ENCODE measurements at places on chromosomes 13 and 19.

DNA sequence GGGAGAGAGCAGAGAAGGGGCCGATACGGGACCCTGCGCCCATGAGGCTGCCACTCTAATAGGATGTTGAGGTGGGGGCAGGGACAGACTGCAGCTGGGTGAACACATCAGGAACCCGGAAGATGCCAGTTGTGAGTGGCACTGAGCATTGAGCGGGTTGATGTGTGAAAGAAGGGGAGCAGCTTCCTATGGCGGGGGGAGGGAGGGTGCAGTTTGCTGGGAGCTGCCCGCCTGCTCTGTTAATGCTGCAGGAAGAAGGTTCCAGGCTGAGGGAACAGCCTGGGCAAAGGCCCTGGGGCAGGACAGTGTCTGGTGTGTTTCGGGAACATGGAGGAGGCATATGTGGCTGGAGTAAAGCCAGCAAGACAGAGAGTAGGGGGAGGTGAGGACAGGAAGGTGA is 29.8 kb downstream of the DNM2 start:
- DNase-seq = no peak

DNA sequence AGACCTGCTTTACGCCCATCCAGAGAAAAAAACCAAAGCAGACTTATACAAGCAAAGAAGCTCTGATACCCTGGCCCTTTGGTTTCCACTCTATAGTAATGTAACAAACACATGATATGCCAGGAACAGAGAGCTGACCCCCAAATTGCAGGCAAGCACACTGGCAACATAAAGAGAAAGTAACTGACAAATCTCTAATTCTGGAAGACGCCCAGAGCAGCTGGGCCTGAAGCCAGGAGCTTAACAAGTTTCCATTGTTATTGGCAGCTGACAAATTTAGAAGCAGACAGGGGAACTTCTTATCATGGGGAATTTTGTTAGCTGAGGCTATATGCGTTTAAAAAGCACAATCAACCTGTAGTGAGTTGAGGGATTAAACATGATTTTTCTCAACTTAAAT is 158.0 kb downstream of the DLEU7 start:
- DNase-seq = no peak

DNA sequence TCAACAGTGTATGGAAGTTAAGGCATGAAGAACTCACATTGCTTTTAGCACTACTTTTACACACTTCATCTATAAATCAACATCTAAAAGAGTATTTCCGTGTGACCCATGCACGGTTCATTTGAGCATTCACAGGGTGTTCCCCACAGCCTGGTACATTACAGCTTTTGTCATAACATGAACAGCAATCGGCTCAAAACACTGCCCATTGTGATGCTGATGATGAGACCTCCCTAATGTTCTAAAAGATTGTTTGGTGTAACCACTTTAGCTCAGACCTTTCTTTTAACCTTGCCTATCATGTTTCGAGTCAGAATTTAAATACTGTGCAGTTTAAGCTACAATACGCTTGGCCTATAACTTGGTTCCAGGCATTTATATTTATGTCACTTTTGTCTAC is 4.1 kb upstream of the KLF5 start:
- no peak for DNase-seq

DNA sequence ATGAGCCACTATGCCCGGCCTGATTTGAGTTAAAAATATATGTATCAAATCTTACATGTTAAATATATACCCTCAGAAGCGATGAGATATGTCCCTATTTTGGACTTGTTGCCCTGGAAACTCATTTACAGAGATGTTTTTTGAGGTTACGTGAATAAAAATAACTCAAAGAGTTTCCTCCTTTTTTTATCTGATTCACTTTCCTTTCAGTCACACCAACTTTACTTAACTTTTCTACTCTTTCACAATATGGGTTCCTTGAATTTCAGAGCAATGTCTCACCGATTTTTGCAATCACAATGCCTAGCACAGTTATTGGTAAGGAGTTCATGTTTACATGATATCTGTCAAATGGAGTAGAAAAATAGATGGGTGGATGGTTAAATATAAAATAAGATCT is 2.3 kb downstream of the OR7C2 start:
- no peak for DNase-seq

GRCh38 chr13:31639443-31640163 is 99.7 kb upstream of the RXFP2 start:
- no peak for DNase-seq

DNA sequence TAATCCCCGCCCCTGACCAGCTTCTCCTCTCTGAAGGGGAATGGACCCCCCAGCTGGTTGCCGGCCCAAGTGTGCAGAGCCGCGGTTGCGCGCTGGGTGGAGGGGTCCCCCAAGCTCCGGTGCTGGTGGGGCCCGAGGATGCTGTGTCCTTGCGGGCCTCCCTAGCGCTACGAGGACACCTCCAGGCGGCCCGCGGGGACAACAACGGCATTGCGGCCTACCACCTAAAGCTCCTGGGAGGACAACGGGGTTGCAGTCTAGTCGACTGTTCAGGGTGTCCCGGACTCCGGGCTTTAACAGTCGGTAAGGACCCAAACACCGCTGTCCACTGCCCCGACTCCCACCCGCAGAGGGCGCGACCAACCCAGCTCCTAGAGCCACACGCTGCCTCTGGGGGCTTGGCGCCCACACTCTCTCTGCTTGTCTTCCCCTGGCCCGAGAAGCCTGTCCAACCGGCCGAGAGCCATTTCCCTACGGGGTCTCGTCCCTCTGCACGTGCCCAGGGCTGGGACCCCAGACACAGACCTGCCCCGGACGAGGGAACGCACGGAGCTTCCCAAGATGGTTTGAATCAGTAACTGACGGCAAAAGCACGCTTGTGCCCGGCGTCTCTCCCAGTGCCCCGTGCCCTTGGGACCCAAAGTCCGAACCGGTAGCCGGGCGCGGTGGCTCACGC is 927 bp upstream of the SDHAF1 start:
- no peak for DNase-seq

DNA sequence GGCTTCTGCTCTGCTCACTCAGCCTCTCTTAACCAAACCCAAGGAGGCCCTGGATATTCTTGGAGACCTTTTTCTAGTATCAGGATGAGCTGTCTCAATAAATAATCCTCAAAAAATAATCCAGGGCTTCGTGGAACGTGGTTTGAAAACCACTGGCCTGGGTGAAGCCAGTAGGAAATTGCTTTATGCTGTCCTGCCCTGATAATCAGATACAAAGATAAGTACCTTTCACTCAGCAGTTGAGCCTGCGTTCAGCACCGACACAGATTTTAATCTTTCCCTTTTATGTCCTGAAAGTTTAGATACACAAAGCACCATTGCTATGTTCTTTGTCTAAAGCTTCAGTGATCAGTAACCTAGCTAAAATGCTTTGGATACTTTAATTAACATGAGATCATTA is 460.0 kb downstream of the RFC3 start:
- no peak for DNase-seq

DNA sequence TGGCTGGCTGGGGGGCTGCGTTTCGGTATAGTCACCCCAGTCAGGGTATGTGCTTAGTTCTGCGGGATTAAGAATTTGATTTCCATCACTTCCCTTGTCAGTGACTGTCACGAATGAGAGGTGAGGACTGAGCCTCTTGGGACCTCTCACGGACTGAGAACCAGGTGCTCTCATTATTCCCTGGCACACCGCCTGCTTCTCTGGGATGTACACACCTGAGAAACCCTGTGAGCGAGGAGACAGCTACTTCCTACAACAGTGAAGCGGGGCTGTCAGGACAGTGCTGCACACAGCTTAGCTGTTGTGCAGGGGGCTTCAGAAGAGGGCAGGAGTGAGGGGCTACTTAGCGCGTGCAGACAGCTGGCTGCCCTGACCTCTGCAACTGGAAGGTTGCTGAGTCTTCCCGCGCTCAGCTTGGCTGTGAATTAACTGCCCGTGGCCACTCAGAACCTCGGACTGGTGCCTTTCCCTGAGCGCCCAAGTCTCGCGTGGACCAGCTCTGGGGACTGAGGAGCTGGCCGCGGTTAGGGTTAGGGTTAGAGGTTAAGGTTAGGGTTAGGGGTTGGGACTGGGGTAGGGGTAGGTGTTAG is 65.3 kb upstream of the MCF2L start:
- DNase-seq = no peak

GRCh38 chr13:95834134-95834765 is 157.3 kb downstream of the DNAJC3 start:
- DNase-seq = peak; percentile 52

DNA sequence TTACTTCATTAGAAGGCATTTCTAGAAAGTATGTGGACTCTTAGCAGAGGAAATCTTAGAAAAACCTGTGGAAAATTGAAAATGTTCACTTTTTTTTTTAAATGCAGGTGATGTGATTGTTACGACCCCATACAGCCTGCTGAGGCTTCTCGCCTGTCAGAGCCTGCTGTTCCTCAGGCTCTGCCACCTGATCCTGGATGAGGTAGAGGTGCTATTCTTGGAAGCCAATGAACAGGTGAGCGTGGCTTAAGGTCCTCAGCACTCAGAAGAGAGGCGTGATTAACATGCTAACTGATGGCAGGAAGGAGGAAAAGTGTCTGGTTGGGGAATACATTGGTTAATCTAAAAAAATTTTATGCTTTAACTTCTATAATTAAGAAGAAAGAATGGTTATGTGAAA is 71.4 kb downstream of the SLC7A9 start:
- DNase-seq = no peak

DNA sequence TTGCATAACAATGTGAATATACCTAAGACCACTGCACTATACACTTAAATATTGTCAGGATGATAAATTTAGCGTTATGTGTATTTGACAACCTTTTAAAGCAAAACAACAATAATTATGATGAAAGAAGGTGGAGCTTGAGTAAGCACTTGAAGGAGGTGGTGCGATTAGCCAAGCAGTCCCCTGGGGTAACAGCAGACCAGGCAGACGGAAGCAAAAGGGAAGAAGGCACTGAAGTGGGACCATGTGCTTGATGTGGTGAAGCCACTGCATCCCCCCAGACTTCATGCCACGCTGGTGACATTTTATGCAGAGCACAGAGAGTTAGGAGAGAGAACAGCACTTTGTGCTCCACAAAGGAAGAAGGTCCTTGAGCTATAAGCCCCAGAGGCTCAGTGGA is 58.3 kb upstream of the ZNF507 start:
- DNase-seq = no peak

DNA sequence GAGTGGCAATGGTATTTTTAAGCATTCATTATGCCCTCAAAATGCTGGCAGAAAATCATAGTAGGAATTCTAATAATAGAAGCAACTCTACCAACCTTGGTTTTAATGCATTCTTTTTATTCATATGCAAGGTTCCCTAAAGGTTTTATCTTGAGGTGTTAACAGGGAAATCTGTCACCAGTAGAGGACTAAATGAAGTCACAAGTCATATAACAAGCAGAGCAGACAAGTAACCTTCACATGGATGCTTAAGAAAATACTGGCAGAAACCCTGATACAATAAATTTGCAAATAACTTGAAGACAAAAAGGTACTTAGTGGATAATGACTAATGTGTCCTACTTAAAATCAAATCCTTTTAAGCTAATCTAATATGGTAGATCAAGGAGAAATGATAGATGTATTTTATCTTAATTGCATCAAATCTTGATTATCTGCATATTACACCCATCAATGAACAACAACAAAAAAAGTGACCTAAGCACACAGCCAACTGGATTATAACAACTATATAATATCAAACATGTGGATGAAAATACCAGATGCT is 73.3 kb downstream of the RFC3 start:
- DNase-seq = no peak

All from stimulated activated CD4-positive, alpha-beta T cell treated with anti-CD3 and anti-CD28 coated beads, Interleukin-4, amount 100 ng/mL, for 4 hours (primary cell).